ENCODE measurements at places on chromosomes 16 and 17.

DNA sequence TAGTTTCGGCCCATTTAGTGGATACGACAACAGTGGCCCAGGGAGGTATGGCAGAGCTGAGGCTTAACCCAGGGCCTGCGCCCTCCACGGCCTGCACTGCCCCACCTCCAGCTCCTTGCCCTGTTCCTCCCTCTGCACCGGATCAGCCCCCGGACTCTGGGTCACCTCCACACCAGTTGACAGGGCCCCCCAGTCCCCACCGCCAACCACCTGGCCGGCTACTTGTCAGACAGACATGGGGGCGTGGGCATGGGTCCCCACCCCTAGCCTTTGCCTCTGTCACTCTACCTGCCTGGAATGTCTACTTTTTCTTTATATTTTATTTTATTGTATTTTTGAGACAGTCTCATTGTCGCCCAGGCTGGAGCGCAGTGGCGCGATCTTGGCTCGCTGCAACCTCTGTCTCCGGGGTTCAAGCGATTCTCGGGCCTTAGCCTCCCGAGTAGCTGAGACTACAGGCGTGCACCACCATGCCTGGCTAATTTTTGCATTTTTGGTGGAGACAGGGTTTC lies 3.0 kb upstream of the ACTG1 start:
- no peak for DNase-seq

DNA sequence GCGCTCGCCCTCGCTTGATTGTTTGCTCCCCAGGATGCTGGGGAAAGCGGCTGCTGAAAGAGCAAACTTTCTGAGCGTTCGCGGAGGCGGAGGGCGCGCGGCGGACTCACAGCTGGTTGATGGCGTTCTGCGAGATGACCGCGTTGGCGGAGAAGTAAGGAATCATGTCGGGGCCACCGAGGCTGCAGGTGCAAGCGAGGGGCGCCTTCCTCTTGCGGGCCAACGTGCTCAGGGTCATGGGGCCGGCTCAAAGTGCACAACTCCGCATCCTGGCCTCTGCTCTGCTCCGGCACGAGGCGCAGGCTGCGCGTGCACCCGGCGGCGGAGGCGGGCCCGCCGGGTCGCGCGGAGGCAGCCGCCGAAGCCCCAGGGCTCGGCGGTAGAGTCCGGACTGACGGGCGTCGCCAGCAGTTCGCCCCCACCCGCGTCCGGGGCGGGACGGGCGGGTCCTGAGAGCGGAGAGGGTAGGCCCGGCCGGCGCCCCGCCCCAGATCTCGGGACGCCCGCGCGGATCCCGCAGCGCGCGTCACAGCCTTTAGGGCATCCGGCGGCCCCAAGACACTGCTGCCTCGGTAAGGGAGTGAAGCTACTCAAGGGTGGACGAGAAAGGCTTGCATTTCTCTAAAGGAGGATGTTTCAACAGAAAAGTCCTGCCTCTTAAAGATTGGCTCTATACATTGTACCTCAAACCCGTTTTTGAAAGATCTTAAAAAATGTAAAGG lies 138.5 kb upstream of the CORO6 start:
- DNase-seq: peak; percentile 93

GRCh38 chr17:60971515-60972369 lies 294.1 kb downstream of the BCAS3 start:
- DNase-seq: peak; percentile 74

- peak; percentile 70 for DNase-seq
These were observed 91.6 kb downstream of the XYLT1 start for GRCh38 chr16:17379121-17379571.

- no peak for DNase-seq
These were observed 5.4 kb upstream of the TOP2A start for GRCh38 chr17:40422990-40423633.

GRCh38 chr17:73634629-73635028 lies 9.6 kb downstream of the SDK2 start:
- DNase-seq: no peak

GRCh38 chr16:1815461-1815860 lies 11.2 kb downstream of the HAGH start:
- DNase-seq: no peak

- no peak for DNase-seq
These were observed 538.3 kb downstream of the NPIPA7 start for GRCh38 chr16:16917191-16917785.

DNA sequence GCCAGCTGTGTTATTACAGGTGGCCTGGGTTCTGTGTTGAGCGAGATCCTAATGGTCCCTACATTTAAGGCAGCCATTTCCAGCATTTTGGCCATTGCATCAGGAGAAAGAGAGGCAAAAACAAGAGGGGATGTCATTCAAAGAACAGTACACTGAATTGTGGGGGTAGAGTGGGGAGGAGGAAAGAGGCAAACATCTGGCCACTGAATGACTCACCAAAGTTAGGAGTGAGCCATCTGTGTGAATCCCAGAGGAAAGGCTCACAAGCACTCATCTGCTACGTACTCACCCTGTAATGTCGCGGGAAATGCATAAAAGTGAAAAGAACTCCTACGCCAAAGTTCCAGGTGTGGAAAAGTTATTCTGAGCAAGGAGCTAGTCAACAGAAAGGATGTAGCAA lies 16.7 kb downstream of the KRABD2 start:
- DNase-seq: peak; percentile 95

DNA sequence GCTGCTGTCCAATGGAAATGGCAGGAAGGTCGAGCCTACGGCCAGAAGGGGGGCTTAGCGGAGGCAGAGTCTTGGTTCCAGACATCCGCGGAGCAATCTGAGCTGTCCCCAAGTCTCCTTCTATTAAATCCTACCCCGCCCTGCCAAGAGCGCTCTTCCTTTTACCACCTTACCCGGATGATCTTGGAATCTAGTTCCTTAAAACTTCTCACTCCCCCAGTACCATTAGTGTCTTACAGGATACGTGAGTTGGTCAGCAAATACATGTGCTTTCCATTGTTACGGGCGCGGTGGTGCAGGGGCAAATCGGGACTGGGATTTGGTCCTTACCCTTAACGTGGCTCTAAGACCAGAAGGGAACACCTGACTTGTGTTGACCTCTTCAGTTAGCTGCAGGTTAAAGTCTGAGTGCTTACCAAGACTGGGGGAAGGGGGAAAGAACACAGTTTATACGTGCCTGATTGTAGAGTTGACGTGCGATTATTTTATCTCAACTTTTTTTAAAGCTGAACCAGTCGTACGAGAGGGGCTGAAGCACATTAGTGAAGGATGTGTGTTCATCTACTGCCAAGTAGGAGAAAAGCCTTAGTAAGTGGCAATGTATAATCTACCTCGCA lies 495 bp downstream of the TXNDC17 start:
- peak; percentile 57 for DNase-seq

DNA sequence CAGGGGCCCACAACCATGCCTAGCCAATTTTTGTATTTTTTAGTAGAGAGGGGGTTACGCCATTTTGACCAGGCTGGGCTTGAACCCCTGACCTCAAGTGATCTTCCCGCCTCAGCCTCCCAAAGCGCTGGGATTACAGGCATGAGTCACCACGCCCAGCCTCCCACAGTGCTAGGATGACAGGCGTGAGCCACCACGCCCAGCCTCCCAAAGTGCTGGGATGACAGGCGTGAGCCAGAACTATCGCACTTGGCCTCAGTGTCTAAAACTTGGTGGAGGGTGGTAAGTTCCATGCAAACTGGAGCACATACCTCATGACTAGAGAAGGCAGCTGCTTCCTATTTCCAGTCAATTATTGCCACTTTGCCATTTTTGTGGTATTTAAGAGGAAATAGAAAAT lies 7.1 kb downstream of the HSD17B2 start:
- DNase-seq: no peak

GRCh38 chr17:77927777-77928518 lies 30.6 kb upstream of the TNRC6C start:
- DNase-seq: no peak

DNA sequence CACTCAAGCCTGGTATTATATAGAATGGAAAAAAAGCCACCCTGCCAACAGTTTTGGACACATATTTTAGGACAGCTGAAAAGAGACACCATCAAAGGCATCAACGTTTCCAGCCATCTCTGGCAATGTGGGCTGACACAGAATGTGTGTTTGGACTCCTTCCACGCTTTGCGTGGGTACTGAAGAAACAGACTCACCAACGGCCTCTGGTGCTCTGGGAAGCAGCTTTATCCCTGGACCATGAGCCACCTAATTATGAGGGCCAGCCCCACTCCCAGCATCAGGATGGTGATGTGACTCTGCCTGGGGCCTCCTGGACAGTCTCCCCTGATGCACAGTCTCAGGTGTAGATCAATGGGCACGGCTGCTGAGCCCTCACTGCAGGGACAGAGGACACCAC lies 27.9 kb downstream of the CCDC57 start:
- no peak for DNase-seq

DNA sequence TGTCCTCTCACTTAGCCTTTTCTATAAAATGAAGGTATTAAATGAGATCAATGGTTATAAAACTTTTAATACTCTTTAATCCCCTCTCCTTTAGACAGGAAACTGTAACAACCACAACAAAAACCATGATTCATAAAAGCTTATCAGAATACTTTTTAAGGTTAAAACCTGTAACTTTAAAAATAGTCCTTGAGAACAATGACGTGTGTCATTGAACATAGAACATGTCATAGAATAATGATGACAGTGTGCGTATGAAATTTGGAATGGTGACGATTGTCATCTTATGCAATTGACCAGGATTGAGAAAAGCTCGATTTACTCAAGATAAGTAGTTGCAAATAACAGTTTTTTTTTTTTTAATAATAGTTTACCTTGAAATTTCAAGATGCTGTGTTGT lies 94.1 kb downstream of the PLCG2 start:
- no peak for DNase-seq

GRCh38 chr17:81978524-81979298 lies 1.3 kb downstream of the ASPSCR1 start:
- DNase-seq: no peak

DNA sequence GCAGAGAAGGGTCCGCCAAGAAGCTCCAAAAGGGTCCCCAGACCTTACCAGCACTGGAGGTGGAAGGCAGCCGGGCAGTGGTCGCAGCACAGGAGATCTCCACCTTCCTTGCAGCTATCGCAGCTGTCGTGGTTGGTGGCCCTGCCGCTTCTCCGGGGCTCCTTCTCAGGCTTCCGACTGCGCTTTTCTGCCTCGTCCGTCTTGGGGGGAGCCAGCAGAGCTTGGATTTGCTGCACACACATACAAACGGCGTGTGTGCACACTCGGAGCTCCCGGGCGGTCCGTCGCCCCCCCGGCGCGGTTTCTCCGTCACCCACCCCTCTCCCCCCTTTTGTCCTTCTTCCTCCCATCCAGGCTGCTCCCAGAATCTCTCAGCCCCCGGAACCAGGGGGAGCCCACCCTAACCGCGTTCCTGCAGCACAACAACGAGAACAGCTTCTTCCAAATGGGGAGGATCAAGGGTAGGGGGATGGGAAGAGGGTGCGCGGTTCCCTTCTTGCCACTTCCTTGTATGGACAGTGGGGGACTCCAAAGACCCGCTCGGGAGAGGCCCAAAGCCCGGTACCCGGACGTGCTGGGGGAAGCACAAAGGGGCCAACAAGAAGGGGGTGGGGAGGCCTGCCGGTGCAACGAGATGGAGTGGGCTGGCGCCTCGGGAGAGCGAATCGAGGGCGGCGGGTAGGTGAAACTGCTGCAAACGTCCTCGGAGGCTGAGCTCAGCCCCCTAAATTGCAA lies 1.1 kb downstream of the PHF12 start:
- DNase-seq: peak; percentile 61

- DNase-seq: no peak
These were observed 30.6 kb downstream of the CDRT15 start for GRCh38 chr17:14205992-14206461.

DNA sequence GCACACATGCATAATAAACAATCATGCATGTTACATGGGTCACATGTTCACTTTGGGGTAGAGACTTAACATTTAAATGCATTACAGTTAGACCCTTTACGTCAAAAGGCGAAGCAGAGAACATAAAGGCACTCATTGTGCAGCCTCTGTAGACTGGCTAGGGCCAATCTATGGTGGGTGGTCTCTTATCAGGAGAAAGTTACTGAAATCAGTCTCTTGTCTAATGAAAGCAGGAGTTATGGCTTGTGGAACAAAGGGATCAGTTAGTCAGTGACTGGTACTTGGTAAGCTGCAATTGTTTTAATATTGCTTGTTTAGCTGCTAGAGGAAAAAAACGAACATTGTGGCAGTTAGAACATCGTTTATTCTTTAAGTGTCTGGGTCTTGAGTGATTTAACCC lies 1.4 kb upstream of the CNEP1R1 start:
- DNase-seq: no peak

DNA sequence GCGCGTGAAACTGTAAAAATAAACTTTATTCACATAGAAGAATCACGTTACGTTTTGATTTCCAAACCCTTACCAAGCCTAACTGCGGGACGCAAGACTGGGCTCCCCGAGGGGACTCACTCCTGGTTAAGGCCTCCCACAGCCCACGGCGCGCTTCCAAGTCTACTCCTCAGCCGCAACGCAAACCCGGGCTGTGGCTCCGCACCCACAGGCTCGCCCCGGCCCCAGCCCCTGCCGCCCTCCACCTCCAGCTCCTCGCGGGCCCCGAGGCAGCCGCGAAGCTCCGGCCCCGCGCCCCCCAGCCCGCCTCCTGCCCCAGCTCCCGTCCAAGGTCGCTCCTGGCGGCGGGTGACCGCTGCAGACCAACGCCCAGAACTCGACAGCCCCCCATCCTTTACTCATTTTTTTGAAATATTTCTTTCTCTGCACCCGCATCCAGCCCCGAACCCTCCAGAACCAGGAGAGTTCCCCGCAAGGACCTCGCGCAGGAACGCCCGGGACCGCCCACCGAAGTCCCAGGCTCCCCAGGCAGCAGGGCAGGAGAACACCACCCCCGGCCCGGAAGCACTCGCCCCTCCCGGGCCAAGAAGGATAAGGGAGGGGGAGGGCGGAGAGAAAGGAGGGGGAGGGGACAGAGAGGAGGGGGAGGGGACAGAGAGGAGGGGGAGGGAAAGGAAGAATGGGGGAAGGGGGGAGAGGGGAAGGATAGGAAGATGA lies 912 bp downstream of the USP22 start:
- DNase-seq: peak; percentile 82

DNA sequence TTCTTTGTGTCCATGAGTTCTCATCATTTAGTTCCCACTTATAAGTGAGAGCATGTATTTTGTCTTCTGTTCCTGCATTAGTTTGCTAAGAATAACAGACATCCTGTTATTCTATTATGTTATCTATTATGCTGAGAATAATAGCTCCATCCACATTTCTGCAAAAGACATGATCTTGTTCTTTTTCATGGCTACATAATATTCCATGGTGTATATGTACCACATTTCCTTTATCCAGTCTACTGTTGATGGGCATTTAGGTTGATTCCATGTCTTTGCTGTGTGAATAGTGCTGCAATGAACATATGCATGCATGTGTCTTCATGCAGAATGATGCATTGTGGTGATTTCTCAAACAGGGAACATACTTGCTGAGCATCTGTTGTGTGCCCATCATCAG lies 21.4 kb downstream of the PIK3R5 start:
- no peak for DNase-seq

All from GM23248 (cell line).